ENCODE measurements at places on chromosomes 13 and 19. TPM values are rescaled to one million over a fixed set of nuclear protein-coding genes. Genes with fewer than 3 reads are reported as not detected.

The ZIC2 gene
- polyA plus RNA-seq, result not detected

GRCh38 chr13:49356223-49356622 is 87.6 kb downstream of the CAB39L start:
- DNase-seq, result no peak

- DNase-seq, result no peak
Observed at GRCh38 chr13:50948601-50949000, 39.0 kb downstream of the RNASEH2B start.

GRCh38 chr13:86932776-86933334 is 738.3 kb upstream of the SLITRK5 start:
- no peak for DNase-seq

DNA sequence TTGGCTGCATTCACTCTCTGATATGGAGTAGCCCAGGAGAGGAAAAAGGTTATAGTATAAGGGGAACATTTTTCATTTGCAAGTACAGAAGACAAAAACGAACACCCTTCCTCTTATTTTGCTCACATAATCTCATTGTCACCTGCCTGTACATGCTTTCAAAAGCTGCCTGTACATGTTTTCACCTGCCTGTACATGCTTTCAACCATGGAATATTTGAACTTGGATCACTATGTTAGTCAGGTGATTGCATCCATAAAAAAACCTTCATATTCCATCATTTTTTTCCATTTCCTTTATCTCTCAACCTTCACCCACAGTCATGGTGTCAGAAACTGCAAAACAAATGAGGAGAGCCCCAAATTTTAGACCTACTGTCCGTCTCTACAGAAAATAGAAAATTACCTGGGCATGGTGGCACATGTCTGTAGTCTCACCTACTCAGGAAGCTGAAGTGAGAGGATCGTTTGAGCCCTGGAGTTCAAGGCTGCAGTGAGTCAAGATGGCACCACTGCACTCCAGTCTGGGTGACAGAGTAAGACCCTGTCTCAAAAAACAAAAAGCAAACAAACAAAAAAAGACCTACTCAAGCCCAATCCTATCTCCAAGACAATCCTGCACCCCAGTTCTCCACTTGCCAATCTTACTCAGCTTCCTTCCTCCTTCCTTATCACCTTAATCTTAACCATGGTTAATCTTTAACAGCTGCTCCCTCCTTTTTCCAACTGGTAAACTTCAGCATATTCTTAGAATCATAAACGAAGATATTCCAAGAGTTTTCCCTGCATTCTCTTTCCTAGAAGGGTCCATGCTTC is 11.6 kb downstream of the IGFL2 start:
- DNase-seq, result no peak

GRCh38 chr13:46996316-46997030 is 99.6 kb upstream of the HTR2A start:
- no peak for DNase-seq
